ENCODE measurements at places on chromosomes 16 and 17.

GRCh38 chr16:64094992-64095634, 1026.8 kb downstream of the CDH11 start:
- DNase-seq: no peak

DNA sequence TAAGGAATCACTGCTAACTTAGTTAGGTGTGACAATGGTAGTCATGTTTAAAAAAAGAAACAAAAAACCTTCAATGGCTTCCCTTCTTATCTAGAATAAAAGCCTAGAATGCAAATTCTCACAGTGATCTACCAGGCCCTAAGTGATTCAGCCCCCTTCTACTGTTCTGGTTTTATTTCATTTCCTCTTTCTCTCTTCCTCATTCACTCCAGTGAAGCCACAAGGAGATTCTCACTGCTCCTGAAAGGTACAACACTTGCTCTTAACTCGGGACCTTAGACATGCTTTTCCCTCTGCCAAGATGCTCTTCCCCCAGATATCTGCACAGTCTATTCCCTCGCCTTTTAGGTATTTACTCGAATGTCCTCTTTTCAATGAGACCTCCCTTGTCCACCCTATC, 3.7 kb downstream of the PIGS start:
- no peak for DNase-seq

GRCh38 chr17:75922963-75923874, 17.6 kb downstream of the FBF1 start:
- DNase-seq: no peak

GRCh38 chr16:85391769-85392583, 221.1 kb upstream of the GSE1 start:
- no peak for DNase-seq

DNA sequence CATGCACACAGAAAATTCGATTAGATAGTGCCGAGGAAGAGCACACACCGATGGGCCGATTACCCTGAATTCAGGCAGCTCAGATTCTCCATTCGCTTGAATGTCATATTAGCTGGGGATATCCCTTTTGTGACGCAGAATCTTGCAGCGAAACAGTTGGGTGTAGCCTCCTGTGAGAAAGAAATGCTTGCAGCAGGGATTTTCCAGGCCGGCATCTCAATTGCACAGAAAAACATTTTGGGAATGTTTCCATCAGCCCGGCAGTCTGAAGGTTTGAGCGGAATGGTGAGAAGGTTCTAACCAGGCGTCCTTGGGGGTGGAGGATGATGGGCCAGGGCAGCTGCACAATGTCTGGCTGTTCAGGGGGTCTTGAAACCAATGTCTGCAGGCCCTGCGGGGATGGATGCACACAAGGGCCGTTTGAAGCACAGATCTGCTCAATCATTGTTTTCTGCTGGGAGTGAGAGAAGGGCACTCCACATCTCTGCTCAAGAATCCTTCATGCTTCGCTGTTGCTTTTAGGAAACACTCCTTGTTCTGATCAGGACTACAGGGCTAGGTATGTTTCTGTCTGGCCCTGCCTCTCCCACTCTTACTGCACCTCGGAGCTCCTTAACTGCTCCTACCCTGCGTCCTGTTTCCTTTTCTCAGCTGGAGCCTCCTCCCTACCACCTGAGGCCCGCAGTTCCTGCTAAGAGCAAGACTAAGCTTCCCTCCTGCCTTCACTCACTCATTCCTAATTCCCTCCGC, 94.6 kb downstream of the CMIP start:
- DNase-seq: no peak

- DNase-seq: no peak
These were observed 2.7 kb downstream of the NEUROD2 start for GRCh38 chr17:39604911-39605491.

GRCh38 chr16:64751906-64752305, 370.0 kb downstream of the CDH11 start:
- no peak for DNase-seq

DNA sequence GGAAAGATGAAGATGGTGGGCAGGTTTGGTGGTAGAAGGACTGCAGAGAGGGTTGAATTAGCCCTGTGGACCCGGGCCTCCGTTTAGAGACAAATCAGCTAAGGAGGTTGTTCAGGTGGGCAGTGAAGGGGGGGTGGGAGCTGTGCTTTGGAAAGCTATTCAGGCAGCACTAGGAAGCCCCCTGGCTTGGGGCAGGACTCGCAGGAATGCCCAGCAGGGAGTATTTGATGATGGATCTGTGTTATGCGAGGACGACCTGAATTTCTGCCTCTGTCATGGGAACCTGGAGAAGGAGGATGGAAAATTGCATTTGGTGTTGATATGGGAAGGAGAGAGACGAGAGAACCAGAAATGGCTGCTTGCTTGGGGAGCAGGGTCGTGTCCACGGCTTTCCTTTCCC, 3.5 kb downstream of the SPDYE4 start:
- no peak for DNase-seq

- DNase-seq: no peak
These were observed 15.7 kb downstream of the FBF1 start for GRCh38 chr17:75925103-75925502.

DNA sequence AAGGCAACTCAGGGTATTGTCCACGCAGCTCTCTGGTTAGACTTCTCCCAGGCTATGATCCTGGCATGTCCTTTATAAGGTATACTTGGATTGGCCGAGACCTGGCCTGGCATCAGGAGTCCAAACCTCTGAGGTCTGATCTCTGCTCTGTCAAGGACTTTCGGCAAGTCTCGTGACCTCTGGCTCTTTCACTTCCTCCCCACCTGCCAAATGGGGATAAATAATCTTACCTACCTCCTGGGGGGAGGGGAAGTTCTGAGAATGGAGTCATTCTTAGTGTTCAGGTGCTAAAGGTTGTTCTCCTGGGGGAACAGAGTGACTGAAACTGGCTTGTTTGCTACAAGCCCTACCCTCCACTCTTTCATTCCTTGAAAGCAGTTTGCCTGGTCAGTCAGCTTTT, 7.6 kb downstream of the ATXN1L start:
- no peak for DNase-seq

GRCh38 chr17:57283203-57283971, 27.1 kb downstream of the MSI2 start:
- no peak for DNase-seq

- no peak for DNase-seq
These were observed 4.7 kb downstream of the SLC47A1 start for GRCh38 chr17:19538095-19539039.

GRCh38 chr17:2549392-2550211, 37.9 kb upstream of the METTL16 start:
- no peak for DNase-seq

- no peak for DNase-seq
These were observed 37.5 kb upstream of the TOM1L1 start for GRCh38 chr17:54863176-54863575.

DNA sequence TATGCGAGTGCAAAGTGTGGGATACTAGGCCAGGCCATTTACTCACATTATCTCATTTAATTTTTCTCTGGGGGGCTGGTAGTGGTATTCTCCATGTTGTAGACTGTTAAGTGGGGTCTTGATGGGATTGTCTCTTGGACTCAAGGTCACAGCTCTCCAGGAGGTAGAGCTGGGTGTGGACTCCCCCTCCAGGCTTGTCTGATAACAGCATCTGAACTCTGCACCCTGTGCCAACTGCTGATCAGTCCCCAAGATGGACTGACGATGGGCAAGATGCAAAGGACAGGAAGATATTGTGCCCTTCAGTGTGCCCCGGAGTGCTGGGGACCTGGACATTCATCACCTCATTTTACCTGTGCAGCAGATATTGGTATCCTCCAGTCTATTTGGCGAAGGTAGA, 147.8 kb downstream of the MSI2 start:
- no peak for DNase-seq

GRCh38 chr16:70720425-70721201, 34.8 kb upstream of the MTSS2 start:
- no peak for DNase-seq

- DNase-seq: no peak
These were observed 11.5 kb downstream of the SMG6 start for GRCh38 chr17:2292100-2292499.
